ENCODE measurements at places on chromosomes 6 and 20.
A peak's percentile ranks its signal among the peaks of the same experiment; 100 is the strongest.

GRCh38 chr6:344816-345340 is 46.7 kb upstream of the IRF4 start:
- no peak overlapping the region for H3K4me3 ChIP-seq
- H3K4me1 ChIP-seq: no peaks in the 10 kb centered on the region
- no peak overlapping the region for H3K27ac ChIP-seq

- H3K27ac ChIP-seq: no peak overlapping the region
- no peak for DNase-seq
- H3K4me3 ChIP-seq: no peak overlapping the region
- H3K27me3 ChIP-seq: no peaks in the 10 kb centered on the region
Observed at GRCh38 chr20:48403167-48403761, 424.5 kb downstream of the PREX1 start.

DNA sequence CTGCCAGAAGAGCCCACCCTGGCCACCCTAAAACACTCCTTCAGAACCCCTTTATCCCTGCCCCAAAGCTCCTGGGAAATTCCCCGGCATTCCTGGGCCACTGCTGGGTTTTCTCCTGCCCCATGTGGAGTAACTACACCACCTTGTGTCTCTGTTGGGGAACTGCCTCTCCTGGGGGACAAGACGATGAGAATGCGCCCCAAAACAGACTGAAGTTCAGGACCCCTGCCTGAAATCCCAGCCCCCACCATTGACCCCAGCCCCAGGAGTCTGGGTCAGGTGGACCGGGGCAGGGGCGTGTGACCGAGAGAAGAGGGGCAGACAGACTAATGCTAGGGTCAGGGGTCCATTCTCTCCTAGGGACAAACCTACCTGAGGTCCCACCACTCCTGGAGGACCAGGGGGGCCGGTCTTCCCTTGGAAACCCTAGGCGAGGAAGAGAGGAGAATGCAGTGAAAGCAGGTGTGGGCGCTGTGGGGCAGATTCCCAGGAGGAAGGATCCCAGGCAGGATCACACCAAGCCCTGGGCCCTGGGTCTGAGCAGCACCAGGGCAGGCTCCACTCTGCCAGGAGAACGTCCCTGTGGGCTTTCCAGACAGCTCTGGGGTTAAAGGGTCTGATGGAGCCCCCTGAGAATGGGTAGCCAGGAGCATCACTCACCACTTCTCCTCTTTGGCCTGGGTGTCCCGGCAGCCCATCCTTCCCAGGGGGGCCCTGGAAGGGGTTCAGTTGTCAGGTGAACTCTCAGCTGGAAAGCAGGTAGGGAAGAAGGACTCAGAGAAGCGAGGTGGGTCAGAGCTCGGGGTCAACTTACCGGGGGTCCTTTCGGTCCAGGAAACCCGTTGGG is 19.4 kb downstream of the COL11A2 start:
- no peaks in the 10 kb centered on the region for H3K36me3 ChIP-seq
- H3K27ac ChIP-seq: no peak overlapping the region
- H3K27me3 ChIP-seq: no peaks in the 10 kb centered on the region

- H3K4me3 ChIP-seq: no peak overlapping the region
- H3K4me1 ChIP-seq: no peaks in the 10 kb centered on the region
- H3K36me3 ChIP-seq: no peaks in the 10 kb centered on the region
- no peaks in the 10 kb centered on the region for H3K27me3 ChIP-seq
- no peak overlapping the region for H3K27ac ChIP-seq
Observed at GRCh38 chr20:57785720-57786119, 75.9 kb upstream of the PMEPA1 start.

- no peak overlapping the region for H3K27ac ChIP-seq
- H3K27me3 ChIP-seq: no peaks in the 10 kb centered on the region
- DNase-seq: no peak
- H3K36me3 ChIP-seq: no peaks in the 10 kb centered on the region
Observed at GRCh38 chr6:106600329-106600728, 29.0 kb downstream of the RTN4IP1 start.

- peak overlapping the region; percentile 54 for H3K27ac ChIP-seq
- no peak overlapping the region for H3K4me3 ChIP-seq
- H3K4me1 ChIP-seq: peaks cover 5% of the 10 kb centered on the region
- H3K36me3 ChIP-seq: no peaks in the 10 kb centered on the region
- H3K27me3 ChIP-seq: no peaks in the 10 kb centered on the region
- DNase-seq: no peak
Observed at GRCh38 chr20:33437141-33437911, 6.2 kb downstream of the SNTA1 start.

GRCh38 chr6:102660303-102660702 is 1266.8 kb downstream of the GRIK2 start:
- no peaks in the 10 kb centered on the region for H3K4me1 ChIP-seq
- no peaks in the 10 kb centered on the region for H3K36me3 ChIP-seq

DNA sequence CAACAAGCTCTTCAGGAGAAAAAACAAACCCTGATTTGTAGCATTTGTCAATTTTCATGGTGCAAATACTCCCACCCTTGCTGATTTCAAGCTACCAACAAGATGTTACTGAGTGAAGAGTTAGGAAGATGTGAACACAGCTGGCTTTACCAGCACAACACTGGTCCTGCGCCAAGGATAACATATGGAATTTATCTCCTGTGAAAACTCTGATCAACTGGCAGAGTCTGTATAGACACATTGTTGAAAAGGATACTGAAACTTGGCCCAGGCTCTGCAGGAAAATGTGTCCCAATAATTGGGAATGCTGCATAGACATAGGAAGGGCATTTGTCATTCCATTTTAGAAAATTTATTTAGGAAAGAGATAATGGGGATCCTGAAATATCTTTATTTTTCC is 29.0 kb downstream of the OTOR start:
- no peak for DNase-seq
- no peaks in the 10 kb centered on the region for H3K27me3 ChIP-seq
- no peak overlapping the region for H3K27ac ChIP-seq

DNA sequence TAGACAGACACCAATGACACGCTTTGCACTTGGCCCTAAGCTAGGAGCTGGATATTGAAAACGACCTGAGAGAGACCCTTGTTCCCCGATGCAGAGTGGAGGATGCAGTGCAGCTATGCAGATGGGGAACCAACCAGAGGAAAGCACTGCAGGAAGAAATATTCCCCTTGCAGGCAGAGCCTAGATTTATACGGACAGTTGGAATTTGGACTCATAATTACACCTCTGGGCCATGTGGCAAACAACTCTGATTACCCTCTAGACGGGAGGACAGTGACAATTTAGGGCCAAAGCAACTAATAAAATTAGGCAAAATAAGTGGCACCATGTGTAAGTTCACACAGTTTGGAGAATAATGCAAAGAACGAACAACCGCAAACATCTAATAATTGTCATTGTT is 12.3 kb downstream of the PMEPA1 start:
- peaks cover 90% of the 10 kb centered on the region for H3K4me1 ChIP-seq
- H3K36me3 ChIP-seq: no peaks in the 10 kb centered on the region
- no peak for DNase-seq

DNA sequence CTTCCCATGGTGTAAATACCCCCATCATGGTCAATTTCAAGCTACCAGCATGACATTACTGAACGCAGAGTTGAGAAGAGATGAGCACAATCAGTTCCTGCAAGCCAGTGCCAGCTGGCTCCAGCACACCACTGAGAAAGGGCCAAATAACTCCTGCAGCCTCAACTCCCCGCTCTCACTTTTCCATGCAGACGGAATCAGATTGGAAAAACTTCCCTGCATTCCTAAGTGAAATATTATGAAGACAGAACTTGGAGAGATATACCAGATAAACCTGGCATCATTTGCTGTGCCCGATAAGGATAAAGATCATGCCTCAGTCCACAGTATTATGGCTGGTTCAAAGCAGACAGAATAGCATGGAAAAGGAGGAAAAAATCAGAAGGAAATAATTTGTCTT is 56.7 kb downstream of the FILIP1 start:
- no peaks in the 10 kb centered on the region for H3K27me3 ChIP-seq
- peak overlapping the region; percentile 29 for H3K27ac ChIP-seq
- peaks cover 12% of the 10 kb centered on the region for H3K4me1 ChIP-seq
- no peak overlapping the region for H3K4me3 ChIP-seq
- DNase-seq: no peak
- no peaks in the 10 kb centered on the region for H3K36me3 ChIP-seq

DNA sequence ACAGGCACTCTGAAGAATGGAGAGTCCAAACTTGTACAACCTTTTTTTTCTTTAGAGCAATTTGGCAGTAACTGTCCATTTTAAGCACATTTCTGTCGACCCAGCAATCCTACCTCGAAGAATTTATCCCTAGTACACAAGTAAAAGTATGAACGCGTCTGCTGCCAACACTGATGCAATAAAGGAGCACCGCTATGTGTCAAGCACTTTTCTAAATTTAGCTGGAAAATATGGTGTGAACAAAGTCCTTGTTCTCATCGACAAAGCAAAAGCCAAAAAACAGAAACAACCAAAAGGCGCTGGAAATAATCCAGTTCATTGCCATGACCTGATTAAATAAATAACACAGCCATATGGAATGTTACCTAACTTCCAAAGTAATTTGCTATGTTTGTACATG is 1.1 kb downstream of the DPM1 start:
- no peaks in the 10 kb centered on the region for H3K27me3 ChIP-seq
- DNase-seq: no peak
- H3K36me3 ChIP-seq: no peaks in the 10 kb centered on the region
- peak overlapping the region; percentile 90 for H3K27ac ChIP-seq
- H3K4me1 ChIP-seq: peaks cover 54% of the 10 kb centered on the region

GRCh38 chr6:82248273-82248735 is 760 bp upstream of the IBTK start:
- peak overlapping the region; percentile 79 for H3K27ac ChIP-seq
- H3K4me1 ChIP-seq: peaks cover 37% of the 10 kb centered on the region
- H3K36me3 ChIP-seq: no peaks in the 10 kb centered on the region

DNA sequence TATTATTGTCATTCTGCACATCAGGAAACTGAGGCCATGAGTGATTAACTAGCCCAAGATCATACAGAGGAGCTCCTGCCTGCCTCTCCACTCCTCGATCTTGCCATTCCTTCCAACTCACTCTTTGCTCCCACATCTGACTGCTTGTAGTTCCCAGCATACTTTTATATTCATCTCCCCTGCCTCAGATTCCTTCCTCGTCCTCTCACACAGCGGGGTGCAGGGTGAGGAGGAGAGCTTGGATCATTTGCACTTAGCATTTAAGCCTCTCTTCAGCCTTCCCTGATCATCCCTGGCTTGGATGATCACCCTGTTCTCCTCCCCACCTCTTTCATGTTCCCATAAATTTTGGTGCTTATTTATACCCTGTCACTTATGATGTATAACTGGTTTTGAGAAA is 515.1 kb upstream of the SOX4 start:
- no peak for DNase-seq
- no peak overlapping the region for H3K4me3 ChIP-seq
- H3K27me3 ChIP-seq: no peaks in the 10 kb centered on the region

DNA sequence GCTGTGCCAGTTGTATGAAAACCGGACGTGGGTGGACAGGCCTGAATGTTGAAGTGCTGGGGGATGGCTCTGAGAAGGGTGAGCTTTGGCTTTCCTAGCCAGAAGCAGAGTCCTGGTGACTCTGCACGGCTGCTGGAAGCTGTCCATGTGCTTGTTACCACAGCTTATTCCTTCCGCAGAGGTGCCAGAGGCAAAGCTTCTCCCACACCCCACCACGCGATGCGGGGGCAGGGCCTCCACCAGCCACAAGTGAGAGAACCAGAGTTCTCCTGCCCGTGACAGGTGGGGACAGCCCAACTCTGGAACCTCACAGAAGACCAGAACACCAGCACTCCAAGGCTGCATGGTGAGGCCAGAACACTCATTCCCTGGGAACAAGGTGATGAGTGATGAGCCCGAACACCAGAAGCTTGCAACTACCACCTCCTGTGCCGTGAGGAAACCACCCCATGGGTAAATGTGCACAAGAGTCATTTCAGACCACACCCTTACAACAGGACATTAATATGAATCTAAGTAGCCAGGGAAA is 36.7 kb downstream of the JAG1 start:
- no peak overlapping the region for H3K4me3 ChIP-seq
- peak overlapping the region; percentile 85 for H3K27ac ChIP-seq
- H3K4me1 ChIP-seq: peaks cover 80% of the 10 kb centered on the region
- H3K36me3 ChIP-seq: no peaks in the 10 kb centered on the region
- H3K27me3 ChIP-seq: no peaks in the 10 kb centered on the region
- no peak for DNase-seq

DNA sequence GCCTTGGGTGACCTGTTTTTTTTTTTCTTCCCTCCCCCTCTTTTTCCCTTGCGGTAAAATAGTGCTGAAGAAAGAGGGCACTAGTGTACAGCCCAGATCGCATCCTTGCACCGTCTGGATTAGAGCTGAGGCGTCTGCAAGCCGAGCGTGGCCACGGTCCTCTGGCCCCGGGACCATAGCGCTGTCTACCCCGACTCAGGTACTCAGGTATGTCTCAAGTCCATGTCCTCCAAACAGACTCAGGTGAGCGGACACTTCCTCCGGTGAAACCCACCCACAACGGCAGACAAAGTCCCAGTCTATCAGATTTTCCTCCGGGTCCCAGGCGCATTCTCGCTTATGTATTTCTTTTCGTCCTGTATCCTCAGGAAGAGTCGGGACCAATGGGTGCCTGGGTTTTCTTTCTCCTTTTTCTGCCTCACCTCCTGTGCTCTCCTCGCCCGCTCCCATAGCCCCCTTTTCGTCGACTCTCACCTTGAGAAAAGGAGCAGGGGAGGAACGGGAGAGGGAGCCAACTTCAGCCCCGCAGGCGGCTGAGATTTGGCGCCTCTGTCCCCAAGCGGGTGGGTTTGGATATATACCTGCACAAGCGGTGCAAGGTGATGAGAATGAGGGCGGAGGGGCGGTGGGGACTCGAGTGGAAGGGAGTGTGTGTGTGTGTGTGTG is 1.1 kb upstream of the GRM1 start:
- H3K27ac ChIP-seq: no peak overlapping the region
- no peak for DNase-seq
- no peak overlapping the region for H3K4me3 ChIP-seq

DNA sequence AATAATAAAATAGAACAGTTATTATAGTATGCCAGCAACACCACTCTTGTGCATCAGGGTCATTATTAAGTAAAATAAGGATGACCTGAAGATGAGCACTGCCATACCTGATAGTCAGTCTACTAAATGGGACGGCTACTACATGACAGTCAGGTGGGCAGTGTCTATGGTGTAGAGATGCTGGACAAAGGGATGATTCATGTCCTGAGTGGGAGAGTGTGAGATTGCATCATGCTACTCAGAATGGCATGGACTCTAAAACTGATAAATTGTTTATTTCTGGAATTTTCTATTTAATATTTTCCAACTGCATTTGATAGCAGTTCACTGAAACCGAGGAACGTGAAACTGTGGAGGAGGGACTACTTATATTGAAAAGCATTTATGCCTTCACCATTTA is 38.8 kb downstream of the SNX9 start:
- no peak for DNase-seq
- no peak overlapping the region for H3K4me3 ChIP-seq
- peaks cover 49% of the 10 kb centered on the region for H3K4me1 ChIP-seq
- H3K36me3 ChIP-seq: no peaks in the 10 kb centered on the region

- no peak for DNase-seq
- H3K27ac ChIP-seq: no peak overlapping the region
- H3K27me3 ChIP-seq: no peaks in the 10 kb centered on the region
- peak overlapping the region; percentile 90 for H3K4me3 ChIP-seq
- H3K36me3 ChIP-seq: no peaks in the 10 kb centered on the region
Observed at GRCh38 chr6:53066874-53067706, 1.9 kb downstream of the FBXO9 start.

- no peaks in the 10 kb centered on the region for H3K27me3 ChIP-seq
- DNase-seq: no peak
- no peaks in the 10 kb centered on the region for H3K36me3 ChIP-seq
Observed at GRCh38 chr6:37050045-37050853, 44.8 kb downstream of the FGD2 start.

GRCh38 chr6:134427721-134428120 is 109.8 kb upstream of the SGK1 start:
- no peak for DNase-seq
- H3K27ac ChIP-seq: no peak overlapping the region
- no peaks in the 10 kb centered on the region for H3K4me1 ChIP-seq
- no peaks in the 10 kb centered on the region for H3K36me3 ChIP-seq
- no peak overlapping the region for H3K4me3 ChIP-seq
- no peaks in the 10 kb centered on the region for H3K27me3 ChIP-seq
